Stimulated activated CD8-positive, alpha-beta memory T cell treated with anti-CD3 and anti-CD28 coated beads, Interleukin-7, amount 100 ng/mL, for 1 hour (primary cell): ENCODE measurements at places on chromosomes 11 and 22.

- DNase-seq, result no peak
Observed at GRCh38 chr11:104390651-104391050, 226.7 kb upstream of the PDGFD start.

DNA sequence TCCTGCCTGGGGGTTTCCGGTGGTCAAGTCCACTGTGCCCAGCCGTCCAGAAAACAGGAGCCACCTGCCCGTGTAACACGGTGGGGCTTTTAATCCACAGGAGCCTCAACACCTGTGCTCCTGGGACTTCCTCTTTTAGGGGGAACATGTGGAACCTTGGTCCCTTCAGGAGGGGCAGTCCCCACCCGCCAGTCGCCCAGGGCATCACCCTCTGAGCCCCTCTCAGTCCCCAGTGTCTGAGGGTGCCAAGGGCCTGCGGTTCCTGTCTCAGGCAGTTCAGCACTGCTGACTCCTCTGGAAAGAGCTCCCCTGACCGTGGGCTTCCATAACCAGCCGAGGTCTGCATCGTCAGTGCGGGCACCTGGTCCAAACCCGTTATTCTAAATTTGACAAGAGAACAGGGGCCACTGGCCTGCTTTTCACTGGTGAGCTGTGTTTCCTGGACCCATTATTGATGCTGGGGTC is 15.8 kb downstream of the KRTAP5-5 start:
- no peak for DNase-seq

DNA sequence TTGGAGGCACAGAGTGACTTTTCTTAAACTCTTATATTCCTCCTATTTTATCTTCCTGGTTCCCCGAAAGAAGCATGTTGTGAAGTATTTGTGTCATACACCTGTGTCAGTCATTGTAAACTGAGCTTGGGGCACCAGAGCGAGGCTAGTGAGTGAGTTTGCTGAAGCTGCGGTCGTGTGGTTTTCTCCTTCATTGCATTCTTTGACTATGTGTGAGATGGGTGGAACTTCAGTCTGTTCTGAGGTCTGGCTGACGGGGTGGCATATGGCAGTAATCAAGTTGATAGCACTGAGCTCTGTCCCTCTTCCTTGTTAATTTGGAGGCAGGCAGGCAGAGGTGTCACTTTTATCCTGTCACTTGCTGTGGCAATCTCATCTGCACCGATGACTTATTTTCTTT is 4.2 kb downstream of the VPS26B start:
- DNase-seq, result no peak

DNA sequence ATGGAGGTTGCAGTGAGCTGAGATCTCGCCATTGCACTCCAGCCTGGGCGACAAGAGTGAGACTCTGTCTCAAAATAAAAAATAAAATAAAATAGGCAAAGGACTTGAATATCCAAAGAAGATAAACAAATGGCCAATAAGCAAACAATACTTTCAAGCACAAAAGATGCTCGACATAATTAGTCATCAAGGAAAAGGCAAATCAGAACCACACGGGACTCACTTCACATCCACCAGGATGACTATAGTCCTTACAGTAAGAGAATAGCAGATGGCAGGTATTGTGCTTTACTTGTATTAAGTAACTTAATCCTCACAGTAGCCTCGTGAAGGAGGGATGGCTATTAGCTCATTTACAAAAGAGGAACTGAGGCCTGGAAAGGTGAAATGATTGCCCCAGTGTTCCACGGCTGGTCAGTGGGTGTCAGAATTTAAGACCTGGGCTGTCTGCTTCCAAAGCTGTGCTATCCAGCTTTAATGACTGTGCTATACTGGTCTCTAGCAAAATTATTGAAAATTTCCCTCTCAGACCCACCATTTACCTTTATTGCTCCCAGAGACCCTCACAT is 40.2 kb upstream of the RBFOX2 start:
- DNase-seq, result no peak

DNA sequence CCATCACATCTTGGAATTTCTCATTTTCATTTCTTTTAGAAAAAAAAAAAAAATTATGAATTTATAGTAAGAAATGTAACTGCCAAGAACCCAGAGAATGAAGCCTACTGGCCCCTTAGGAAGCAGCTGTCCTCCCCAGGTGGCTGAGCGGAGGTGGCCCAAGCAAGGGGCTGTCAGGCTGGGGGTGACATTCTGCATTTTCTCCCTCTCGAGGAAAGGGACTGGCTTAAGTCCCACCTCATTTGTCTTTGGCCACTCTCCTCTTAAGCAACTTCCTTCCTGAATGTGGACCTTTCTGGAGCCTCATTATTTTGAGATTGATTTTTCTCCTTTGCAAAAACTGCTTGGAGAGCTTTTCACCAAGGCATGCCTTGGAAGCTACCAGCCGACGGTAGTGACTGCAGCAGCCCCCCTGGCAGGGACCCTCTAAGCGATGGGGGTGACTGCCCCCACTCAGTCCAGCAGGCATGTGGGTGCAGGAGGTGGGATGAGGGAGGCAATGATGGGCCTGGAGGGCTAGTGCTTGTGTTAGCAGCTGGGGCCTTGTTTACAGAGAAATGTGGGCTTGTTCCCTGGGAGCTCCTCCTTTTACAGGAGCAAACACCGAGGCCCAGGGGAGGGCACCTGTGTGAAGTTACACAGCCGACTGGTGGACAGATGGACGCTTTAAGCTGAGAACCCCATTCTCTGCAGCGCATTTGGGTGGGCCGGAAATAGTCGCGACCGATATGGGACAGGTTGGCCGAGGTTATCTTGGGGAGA is 111.7 kb downstream of the MORC2 start:
- DNase-seq, result no peak

GRCh38 chr11:61880454-61880853 is 10.9 kb downstream of the FADS3 start:
- DNase-seq, result no peak

DNA sequence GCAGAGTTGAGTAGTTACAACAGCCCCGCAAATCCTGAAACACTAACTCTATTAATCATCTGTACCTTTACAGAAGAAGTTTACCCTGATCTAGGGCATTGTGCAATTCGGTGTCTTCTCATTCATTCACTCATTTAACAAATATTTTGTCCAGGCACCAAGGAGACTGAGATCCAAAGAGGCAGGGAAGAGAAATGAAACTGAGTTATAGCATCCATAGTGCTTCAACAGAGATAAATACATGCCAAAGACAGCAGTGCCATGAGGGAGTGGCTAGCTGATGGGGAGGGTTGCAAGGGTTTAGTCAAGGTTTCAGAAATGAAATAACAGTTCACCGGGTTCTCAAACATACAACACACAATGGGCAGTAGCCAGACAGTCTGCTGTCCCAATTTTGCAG is 40.2 kb upstream of the MTNR1B start:
- DNase-seq, result no peak

GRCh38 chr11:6638429-6638828 is 17.2 kb downstream of the DCHS1 start:
- DNase-seq, result no peak
